ENCODE measurements at places on chromosomes 5 and 9.
A peak's percentile ranks its signal among the peaks of the same experiment; 100 is the strongest.

DNA sequence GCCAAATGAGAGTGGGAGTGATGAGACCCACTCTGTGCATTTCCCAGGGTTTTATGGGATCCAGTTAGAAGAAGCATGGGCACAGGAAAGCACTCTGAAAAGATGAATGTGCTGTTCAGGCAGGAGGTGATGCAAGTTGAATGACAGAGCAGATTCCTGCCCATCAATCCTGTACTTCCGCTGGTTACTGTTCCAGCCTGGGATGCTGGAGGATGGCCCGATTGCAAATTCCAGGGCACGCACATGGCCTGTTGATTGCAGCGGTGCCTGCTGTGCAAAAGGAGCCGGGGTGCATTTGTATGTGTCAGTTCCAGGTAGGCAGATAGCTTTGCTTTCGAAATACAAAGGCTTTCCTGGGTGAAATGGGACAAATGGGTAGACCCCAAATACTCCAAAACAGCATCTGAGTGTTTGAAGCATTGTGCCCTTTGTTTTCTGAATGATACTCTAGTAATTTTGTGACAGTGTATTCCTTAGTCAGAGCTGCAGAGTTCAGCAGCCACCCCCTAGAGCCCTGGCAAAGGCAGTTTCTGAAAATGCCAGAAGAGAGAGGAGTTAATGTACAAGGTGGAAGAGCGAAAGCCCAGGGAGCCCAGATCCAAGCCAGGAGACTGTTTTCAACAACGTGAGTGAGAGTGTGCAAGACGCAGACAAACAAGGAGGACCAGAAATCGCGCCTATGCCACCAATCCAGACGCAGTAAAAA lies 454.2 kb upstream of the CLINT1 start:
- no peak for DNase-seq

DNA sequence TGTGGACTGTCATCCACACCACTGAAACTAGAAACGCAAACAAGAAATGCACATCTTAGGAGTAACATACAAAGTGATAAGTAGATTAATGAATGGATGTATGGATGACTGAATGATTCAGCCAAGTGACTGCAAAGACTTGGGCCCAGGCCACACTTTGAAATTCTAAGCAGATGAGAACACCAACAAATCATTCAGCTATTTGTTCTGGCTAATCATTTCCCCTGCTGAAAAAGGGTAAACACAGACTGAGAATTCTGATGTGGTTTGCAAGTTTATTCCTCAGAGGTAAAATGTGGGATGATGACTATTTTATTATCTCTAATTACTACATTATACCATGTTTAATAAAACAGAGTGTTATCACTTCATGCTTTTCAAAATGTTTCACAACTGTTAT lies 163.2 kb upstream of the ADAMTS16 start:
- DNase-seq = no peak

GRCh38 chr5:164027738-164028137 lies 522.3 kb downstream of the MAT2B start:
- no peak for DNase-seq

DNA sequence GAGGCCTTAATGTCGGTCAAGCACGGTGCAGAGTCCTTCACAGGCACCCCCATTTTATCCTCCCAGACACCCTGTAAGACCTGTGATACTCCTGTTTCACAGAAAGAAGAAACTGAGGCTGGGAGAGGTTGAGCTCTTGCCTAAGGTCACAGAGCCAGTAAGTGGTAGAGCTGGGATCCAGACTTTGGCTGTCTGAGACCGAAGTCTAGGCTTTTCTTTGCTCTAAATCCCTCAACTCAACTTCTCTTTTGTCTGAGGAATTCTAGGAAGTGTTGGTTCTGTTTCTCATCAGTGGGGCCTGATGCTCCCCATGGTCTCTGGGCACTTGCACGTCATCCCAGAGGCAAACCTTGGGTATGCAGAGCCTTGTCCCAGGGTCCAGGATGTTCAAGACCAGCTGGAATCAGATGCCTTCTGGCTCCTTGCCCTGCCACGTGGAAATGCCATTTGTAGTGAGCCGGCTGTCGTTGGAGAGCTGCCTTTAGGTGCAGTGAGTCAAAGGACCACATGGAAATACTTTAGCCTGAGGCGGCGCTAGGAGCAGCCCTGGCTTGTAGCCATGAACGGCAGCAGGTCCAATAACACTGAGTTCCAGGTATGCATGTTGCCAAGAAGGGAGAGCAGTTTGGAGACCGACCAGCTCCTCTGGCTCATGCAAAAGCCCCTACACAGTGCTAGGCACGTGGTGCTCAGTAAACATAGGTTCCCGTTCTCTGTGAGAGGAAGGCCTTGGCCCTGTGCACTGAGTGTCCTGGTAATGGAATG lies 9.2 kb downstream of the DCANP1 start:
- DNase-seq = peak; percentile 40

DNA sequence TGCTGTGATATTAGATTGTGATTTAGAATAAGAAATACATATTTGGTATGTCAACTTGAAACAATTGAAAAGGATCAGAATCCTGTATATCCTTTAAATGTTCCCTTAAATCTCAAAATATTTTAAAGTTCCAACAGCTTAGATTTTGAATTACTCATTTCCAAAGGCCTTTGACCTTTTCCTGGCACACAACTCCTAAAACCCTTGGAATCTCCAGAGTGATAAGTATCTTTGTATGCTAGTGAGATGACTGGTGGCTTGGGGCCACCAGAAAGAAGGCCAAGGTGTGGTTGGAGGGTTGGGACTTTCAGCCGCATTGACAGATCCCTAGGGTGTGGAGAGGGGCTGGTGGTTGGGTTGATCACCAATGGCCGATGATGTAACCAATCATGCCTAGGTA lies 104.7 kb downstream of the YIPF5 start:
- DNase-seq = no peak

- no peak for DNase-seq
Measured at GRCh38 chr9:18459962-18460584, 13.9 kb upstream of the ADAMTSL1 start.

Measured in DMS79 (cell line).